ENCODE measurements at places on chromosomes 11 and 22. TPM values are rescaled to one million over a fixed set of nuclear protein-coding genes. Genes with fewer than 3 reads are reported as not detected.

Gene ATXN10
- total RNA-seq: 119 TPM

Gene APOA4
- not detected for total RNA-seq

Gene MMP11
- 11.0 TPM for total RNA-seq

Gene OR5AS1
- not detected for total RNA-seq

Gene SYCE3
- total RNA-seq: not detected

Gene CHRNA10
- 1.1 TPM for total RNA-seq

Gene PANX2
- 0.35 TPM for total RNA-seq

Gene KLHL35
- 3.3 TPM for total RNA-seq

Gene TSSK2
- total RNA-seq: under 0.01 TPM

Gene OR2D2
- not detected for total RNA-seq

Gene ZNF70
- 3.5 TPM for total RNA-seq

Gene GGTLC3
- total RNA-seq: not detected

Gene MYEOV
- not detected for total RNA-seq

Gene TEAD1
- 56.9 TPM for total RNA-seq

Gene MRGPRG
- total RNA-seq: not detected

Gene CARD18
- not detected for total RNA-seq

Gene LARGE2
- not detected for total RNA-seq

Gene TLCD5
- total RNA-seq: 4.7 TPM

Gene ARHGAP42
- total RNA-seq: 5.9 TPM

Gene C22orf23
- 0.15 TPM for total RNA-seq

Gene ALX4
- total RNA-seq: not detected

Gene FERMT3
- total RNA-seq: 10.7 TPM

Gene ACO2
- 78.2 TPM for total RNA-seq

Gene MFNG
- 0.08 TPM for total RNA-seq

All from smooth muscle cell of the coronary artery (primary cell).